Cardiac muscle cell (in vitro differentiated cells and primary cell): ENCODE measurements at places on chromosomes 11 and 22.
A peak's percentile ranks its signal among the peaks of the same experiment; 100 is the strongest.

DNA sequence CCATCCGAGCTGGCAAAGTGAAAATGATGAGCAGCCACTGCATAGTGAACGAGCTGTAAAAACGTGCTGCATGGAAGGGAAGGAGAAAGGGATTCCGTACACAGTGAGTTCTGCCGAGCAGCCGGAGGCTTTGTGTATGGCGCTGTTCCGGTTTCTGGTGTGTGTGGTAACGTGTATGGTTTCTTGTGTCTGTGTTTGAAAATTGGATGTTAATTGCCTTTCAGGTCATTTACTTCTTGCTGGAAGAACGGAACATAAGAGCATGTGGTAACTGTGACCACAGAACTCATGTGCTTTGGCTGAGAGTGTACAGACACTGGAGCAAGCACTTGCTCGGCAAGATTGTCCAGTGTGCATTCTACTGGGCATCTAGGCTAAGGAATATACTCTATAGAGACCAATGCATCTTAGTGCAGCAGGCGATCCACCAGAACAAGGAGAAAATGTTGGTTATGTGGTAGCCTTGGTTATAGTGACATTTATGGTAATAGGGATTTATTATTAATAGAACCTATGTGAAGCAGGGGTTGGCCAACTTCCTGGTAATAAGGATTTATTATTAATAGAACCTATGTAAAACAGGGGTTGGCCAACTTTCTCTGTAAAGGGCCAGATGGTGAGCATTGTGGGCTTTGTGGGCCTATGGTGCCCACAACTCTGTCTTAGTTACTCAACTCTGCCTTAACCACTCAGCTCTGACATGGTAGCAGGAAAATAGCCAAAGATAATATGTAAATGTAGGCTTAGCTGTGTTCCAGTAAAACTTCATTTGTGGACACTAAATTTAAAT lies 49.2 kb downstream of the GRAMD1B start:
- no peak for DNase-seq

GRCh38 chr22:36104435-36104834 lies 56.1 kb downstream of the APOL3 start:
- DNase-seq, result no peak

DNA sequence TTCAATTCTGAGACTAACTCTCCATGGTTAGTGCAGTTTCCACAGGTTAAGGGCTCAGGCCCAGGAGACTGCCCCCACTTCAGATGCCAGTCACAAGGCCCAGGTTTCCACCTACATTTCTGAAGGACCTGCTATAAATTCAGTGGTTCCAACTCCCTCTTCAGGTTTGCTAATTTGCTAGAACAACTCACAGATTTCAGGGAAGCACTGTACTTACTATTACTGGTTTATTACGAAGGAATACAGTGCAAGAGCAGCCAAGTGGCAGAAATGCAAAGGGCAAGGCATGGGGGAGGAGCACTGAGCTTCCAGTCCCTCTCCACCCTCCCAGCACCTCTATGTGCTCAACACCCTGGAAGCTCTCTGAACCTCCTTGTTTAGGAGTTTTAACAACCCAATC lies 39.3 kb upstream of the SPON1 start:
- no peak for DNase-seq

GRCh38 chr11:96390488-96390792 lies 627 bp downstream of the JRKL start:
- no peak for DNase-seq

- DNase-seq, result peak; percentile 77
These were observed 472 bp downstream of the APOA5 start for GRCh38 chr11:116791002-116791812.

GRCh38 chr22:39469681-39470450 lies 13.1 kb downstream of the MGAT3 start:
- DNase-seq, result peak; percentile 23

GRCh38 chr22:27153386-27153785 lies 496.0 kb downstream of the MIAT start:
- no peak for DNase-seq

DNA sequence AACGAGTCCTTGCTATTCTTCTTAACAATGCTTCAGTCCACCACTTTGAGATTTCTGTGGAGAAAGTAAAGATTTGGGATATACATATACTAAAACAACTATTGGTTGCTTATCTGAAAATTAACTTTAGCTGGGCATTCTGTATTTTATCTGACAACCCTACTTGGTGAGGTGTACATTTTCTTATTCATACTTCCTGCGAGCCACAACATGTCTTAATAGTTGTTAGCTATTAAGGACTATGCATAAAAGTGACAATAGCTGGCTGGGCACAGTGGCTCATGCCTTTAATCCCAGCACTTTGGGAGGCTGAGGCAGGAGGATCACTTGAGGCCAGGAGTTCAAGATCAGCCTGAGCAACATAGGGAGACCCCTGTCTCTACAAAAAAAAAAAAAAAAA lies 28.0 kb upstream of the TMA7B start:
- DNase-seq, result no peak

DNA sequence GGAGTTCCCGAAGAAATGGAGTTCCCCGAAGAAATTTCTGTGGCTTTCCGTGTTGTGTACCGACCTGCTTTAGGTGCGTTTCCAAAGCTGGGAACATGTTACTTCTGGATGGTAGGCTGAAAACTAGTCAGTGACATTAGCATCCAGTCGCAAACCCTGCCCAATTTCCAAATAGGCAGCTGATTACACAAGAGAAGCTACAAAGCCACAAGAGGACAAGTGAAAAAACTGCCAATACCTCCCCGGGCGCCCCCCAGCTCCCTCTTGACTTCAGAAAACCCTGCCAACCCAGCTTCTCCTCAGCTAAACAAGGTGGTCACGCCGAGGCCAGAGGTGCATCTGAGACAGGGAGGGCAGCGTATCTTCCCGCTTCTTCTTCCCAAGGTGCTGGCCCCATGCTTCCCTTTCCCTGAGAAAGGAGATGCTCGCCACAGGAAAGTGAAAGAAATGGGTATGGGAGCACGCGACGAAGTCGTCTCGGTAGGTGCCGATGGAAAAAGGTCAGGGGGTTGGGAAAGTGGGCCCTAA lies 551 bp downstream of the AGBL2 start:
- peak; percentile 4 for DNase-seq

GRCh38 chr22:49538006-49538405 lies 289.7 kb downstream of the BRD1 start:
- DNase-seq, result no peak

DNA sequence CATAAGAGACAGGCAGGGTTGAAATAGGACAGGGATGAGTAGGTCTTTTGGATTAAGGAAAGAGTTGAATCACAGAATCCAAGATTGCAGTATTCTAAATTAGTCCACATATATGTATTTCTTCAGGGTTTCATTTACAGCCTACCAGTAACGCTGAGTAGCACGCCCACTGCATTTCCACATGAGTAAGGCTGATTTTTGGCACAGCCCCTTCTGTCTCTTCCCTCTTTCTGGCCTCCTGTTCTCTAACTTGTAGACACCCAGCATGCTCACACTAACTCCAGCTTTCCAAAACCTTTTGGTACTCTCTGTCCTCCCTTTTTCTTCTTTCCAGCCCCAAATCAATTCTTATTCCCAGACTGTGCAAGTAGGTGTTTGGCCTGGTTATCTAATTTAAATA lies 3.7 kb upstream of the SIK2 start:
- DNase-seq, result peak; percentile 74

DNA sequence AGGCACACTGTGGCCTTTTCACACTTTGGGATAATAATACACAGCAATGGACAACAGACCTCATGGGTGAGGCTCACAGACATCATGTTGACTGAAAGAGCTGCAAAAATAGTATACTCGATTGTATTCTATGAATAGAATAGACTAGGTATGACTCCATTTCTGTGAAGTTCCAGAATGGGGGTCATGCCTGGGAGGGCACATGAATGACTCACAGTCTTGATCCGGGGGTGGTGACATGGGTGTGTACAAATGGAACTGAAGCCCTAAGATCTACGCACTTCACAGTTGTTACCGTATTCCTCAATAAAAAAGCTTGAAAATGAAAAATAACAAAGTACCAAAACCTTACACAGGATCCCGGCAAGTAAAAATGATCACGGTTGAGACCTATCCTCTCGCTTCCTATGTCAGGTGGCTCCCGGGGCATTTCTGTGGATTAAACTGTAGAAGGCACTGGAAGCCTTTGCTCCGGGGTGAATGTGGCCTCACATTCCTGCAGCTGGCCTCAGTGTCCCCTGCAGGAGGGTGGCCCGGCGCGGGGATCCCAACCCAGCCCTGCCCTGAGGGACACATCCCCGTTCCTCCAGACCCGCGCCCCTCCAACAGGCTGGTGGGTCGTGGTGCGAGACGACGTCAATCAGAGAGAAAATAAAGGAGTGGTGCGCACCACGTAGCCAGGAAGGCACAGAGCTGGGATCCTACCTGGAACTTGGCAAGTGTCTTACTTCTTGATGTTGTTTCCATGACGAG lies 75.9 kb downstream of the NECTIN1 start:
- no peak for DNase-seq

- DNase-seq, result no peak
These were observed 51.7 kb downstream of the FLI1 start for GRCh38 chr11:128745311-128746136.
